ENCODE measurements at places on chromosomes 6 and 20. TPM values are rescaled to one million over a fixed set of nuclear protein-coding genes. Genes with fewer than 3 reads are reported as not detected.

CST5 gene
- not detected for total RNA-seq

HLA-DPA1 gene
- total RNA-seq, result 96.2 TPM

IPCEF1 gene
- total RNA-seq, result 5.6 TPM

LAMP5 gene
- total RNA-seq, result 0.31 TPM

FNDC1 gene
- 0.40 TPM for total RNA-seq

CALHM5 gene
- 3.0 TPM for total RNA-seq

SLC35D3 gene
- total RNA-seq, result 0.54 TPM

SLC22A16 gene
- 1.3 TPM for total RNA-seq

GRCh38 chr6:140485740-140486449, 1111.4 kb upstream of the CITED2 start:
- H3K27ac ChIP-seq, result no peak overlapping the region
- no peak overlapping the region for H3K4me3 ChIP-seq
- H3K36me3 ChIP-seq, result no peaks in the 10 kb centered on the region
- DNase-seq, result no peak
- H3K4me1 ChIP-seq, result no peaks in the 10 kb centered on the region

- DNase-seq, result no peak
- no peaks in the 10 kb centered on the region for H3K4me1 ChIP-seq
- no peaks in the 10 kb centered on the region for H3K27me3 ChIP-seq
- H3K4me3 ChIP-seq, result no peak overlapping the region
- no peak overlapping the region for H3K27ac ChIP-seq
- no peaks in the 10 kb centered on the region for H3K36me3 ChIP-seq
Measured at GRCh38 chr6:156741287-156742073, 35.7 kb upstream of the ARID1B start.

DNA sequence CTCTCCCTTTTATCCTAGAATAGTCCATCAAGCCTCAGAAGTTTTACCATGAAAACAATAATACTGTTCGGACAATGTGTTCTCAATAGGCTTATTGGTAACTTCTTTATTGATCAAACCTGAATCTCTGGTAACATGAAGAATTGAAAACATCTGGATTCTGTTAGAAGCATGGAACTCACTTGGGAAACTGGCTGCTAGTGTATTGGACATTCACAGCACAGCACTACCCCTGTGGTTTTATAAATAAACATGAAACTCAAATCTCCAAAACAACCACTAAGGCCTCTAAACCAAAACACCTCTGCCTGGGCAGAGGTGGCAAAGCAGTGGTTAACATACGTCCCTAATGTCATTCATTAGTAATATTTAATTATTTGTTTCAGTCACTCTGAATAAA, 157.6 kb upstream of the KCNQ5 start:
- no peaks in the 10 kb centered on the region for H3K36me3 ChIP-seq
- no peak for DNase-seq
- no peaks in the 10 kb centered on the region for H3K4me1 ChIP-seq

DNA sequence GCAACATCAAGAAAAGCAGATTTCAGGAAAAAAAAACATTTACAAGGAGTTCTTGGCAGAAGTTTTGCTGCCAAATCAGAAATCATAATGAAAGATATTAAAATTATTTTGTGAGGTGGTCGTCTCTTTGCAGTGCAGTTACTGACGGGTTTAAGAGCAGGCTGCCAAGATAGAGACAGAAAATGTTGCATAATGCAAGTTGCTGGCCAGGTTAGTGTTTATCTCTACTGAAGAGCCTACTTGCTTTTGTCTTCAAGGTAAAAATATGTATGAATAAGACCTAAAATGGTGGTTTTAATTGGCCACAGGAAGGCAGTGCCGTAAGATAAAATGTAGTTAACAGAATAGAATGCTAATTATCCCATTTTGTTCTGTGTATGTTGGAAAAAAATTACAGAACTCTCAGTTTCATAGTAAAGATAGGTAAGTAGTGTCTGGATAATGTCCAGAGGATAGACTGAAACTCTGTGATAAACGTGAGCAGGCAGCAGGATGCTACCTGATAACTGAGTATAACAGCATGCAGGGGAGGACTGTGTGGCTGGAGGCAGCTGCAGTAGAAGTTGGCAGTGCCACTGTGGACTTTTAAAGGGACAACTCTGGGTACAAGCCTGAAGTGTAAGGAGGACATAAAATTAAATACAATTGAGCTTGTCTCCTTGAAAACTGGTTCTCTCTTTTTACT, 13.9 kb downstream of the FOXO3 start:
- H3K4me3 ChIP-seq, result no peak overlapping the region
- DNase-seq, result no peak
- H3K27ac ChIP-seq, result peak overlapping the region; percentile 4
- H3K36me3 ChIP-seq, result peaks cover 9% of the 10 kb centered on the region
- H3K4me1 ChIP-seq, result peaks cover 42% of the 10 kb centered on the region

GRCh38 chr6:100181309-100181708, 187.3 kb upstream of the MCHR2 start:
- peaks cover 5% of the 10 kb centered on the region for H3K4me1 ChIP-seq
- DNase-seq, result no peak
- H3K27ac ChIP-seq, result no peak overlapping the region

DNA sequence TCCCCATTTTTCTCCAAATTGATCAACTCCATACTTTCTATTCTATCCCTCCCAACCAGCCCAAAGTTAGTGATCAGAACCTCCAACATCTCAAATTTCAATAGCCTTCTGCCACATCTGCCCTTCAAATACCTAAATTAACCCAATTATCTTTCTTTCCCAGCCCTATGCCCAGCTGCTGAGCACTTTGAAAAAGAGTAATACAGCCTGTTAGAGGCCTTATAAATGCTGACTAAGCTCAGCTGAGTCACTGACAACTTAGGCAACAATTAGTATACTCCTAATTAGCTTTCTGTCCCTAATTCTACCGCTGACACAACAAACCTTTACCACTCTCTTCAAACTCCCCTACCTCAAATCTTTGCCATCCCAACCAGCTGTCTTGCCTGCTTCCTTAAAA, 23.5 kb downstream of the RUNX2 start:
- no peak overlapping the region for H3K27ac ChIP-seq
- no peaks in the 10 kb centered on the region for H3K27me3 ChIP-seq
- no peaks in the 10 kb centered on the region for H3K4me1 ChIP-seq
- H3K4me3 ChIP-seq, result no peak overlapping the region

- no peaks in the 10 kb centered on the region for H3K36me3 ChIP-seq
- H3K27me3 ChIP-seq, result peaks cover 2% of the 10 kb centered on the region
- no peak overlapping the region for H3K27ac ChIP-seq
- no peak for DNase-seq
- H3K4me3 ChIP-seq, result no peak overlapping the region
Measured at GRCh38 chr6:159203304-159204005, 34.3 kb downstream of the FNDC1 start.

- H3K36me3 ChIP-seq, result no peaks in the 10 kb centered on the region
- H3K4me1 ChIP-seq, result no peaks in the 10 kb centered on the region
- DNase-seq, result no peak
- H3K4me3 ChIP-seq, result no peak overlapping the region
- H3K27ac ChIP-seq, result no peak overlapping the region
Measured at GRCh38 chr6:87382861-87383260, 24.9 kb upstream of the CFAP206 start.

- no peaks in the 10 kb centered on the region for H3K4me1 ChIP-seq
- no peak for DNase-seq
- H3K27me3 ChIP-seq, result peaks cover 11% of the 10 kb centered on the region
Measured at GRCh38 chr6:37536491-37537190, 36.9 kb upstream of the CCDC167 start.

GRCh38 chr6:137286368-137286767, 67.2 kb upstream of the IFNGR1 start:
- H3K27me3 ChIP-seq, result no peaks in the 10 kb centered on the region
- H3K36me3 ChIP-seq, result no peaks in the 10 kb centered on the region
- H3K4me3 ChIP-seq, result no peak overlapping the region
- no peak overlapping the region for H3K27ac ChIP-seq
- H3K4me1 ChIP-seq, result peaks cover 1% of the 10 kb centered on the region

- no peaks in the 10 kb centered on the region for H3K27me3 ChIP-seq
- peak; percentile 13 for DNase-seq
- no peaks in the 10 kb centered on the region for H3K4me1 ChIP-seq
- no peaks in the 10 kb centered on the region for H3K36me3 ChIP-seq
- H3K27ac ChIP-seq, result no peak overlapping the region
- no peak overlapping the region for H3K4me3 ChIP-seq
Measured at GRCh38 chr6:156427345-156427744, 349.8 kb upstream of the ARID1B start.

GRCh38 chr6:30322527-30323501, 3.9 kb upstream of the TRIM39 start:
- no peak overlapping the region for H3K4me3 ChIP-seq
- DNase-seq, result no peak
- H3K4me1 ChIP-seq, result peaks cover 21% of the 10 kb centered on the region

GRCh38 chr6:36823421-36824096, 15.7 kb downstream of the CPNE5 start:
- no peak overlapping the region for H3K4me3 ChIP-seq
- no peak for DNase-seq
- H3K27ac ChIP-seq, result peak overlapping the region; percentile 43
- peaks cover 2% of the 10 kb centered on the region for H3K4me1 ChIP-seq
- no peaks in the 10 kb centered on the region for H3K27me3 ChIP-seq

DNA sequence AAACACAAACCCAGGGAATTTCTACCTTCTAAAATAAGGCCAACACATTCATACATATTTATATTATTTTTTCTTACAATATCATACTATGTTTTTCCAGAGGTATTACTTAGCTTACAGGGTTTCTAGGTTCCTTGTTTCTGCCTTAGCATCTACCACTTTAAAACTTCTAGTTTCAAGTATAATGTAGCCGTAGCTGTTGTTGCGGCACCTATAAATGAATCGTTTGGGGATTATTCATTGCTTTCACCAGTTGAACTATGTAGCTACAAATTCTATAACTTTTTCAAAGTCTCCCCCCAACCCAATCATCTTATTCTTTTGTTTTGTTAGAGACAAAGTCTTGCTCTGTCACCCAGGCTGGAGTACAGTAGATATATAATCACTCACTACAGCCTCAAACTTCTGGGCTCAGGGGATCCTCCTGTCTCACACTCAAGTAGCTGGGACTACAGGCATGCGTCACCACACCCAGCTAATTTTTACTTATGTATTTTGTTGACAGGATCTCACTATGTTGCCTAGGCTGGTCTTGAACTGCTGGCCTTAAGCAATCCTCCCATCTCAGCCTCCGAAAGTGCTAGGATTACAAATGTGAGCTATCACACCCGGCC, 43.9 kb downstream of the TNFAIP3 start:
- H3K27ac ChIP-seq, result no peak overlapping the region
- DNase-seq, result no peak
- H3K4me3 ChIP-seq, result no peak overlapping the region
- no peaks in the 10 kb centered on the region for H3K27me3 ChIP-seq

GRCh38 chr20:45507011-45507820, 8.2 kb downstream of the SPINT3 start:
- no peaks in the 10 kb centered on the region for H3K27me3 ChIP-seq
- H3K36me3 ChIP-seq, result no peaks in the 10 kb centered on the region
- H3K4me3 ChIP-seq, result no peak overlapping the region
- no peak for DNase-seq
- no peaks in the 10 kb centered on the region for H3K4me1 ChIP-seq
- no peak overlapping the region for H3K27ac ChIP-seq

- H3K4me1 ChIP-seq, result no peaks in the 10 kb centered on the region
- peaks cover 9% of the 10 kb centered on the region for H3K36me3 ChIP-seq
- H3K27me3 ChIP-seq, result no peaks in the 10 kb centered on the region
- DNase-seq, result no peak
- H3K4me3 ChIP-seq, result no peak overlapping the region
- H3K27ac ChIP-seq, result no peak overlapping the region
Measured at GRCh38 chr6:3090013-3090412, 21.7 kb downstream of the RIPK1 start.

- H3K4me1 ChIP-seq, result peaks cover 15% of the 10 kb centered on the region
- no peak overlapping the region for H3K27ac ChIP-seq
- no peaks in the 10 kb centered on the region for H3K27me3 ChIP-seq
- no peak for DNase-seq
- no peaks in the 10 kb centered on the region for H3K36me3 ChIP-seq
Measured at GRCh38 chr20:10676518-10676917, 2.7 kb upstream of the JAG1 start.

GRCh38 chr20:62569615-62570014, 72.7 kb upstream of the SLCO4A1 start:
- H3K4me1 ChIP-seq, result no peaks in the 10 kb centered on the region
- H3K36me3 ChIP-seq, result no peaks in the 10 kb centered on the region
- DNase-seq, result no peak
- H3K4me3 ChIP-seq, result no peak overlapping the region
